ENCODE measurements at places on chromosomes 2 and 18. TPM values are rescaled to one million over a fixed set of nuclear protein-coding genes. Genes with fewer than 3 reads are reported as not detected.

Gene CREG2
- not detected for total RNA-seq

Gene UGT1A8
- not detected for total RNA-seq

GRCh38 chr2:61943251-61943650 lies 37.8 kb downstream of the COMMD1 start:
- peak; percentile 12 for DNase-seq

DNA sequence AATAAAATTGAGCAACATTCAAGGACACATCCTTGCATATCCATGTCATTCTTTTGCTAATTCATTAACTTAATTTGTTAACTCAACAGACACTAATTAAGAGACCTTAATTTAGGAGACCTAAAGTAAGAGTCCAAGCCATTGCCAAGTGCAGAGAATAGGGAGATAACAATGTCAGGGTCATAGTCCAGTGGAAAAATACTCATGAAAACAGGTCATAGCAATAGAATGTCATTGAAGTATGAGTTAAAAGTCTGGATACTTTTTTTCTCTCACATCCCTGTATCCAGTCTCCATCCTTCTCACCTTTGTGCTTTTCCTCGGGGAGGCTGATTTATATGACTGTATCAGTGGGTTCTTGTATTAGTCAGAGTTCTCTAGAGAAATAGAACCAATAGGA lies 26.6 kb upstream of the DPP4 start:
- no peak for DNase-seq

DNA sequence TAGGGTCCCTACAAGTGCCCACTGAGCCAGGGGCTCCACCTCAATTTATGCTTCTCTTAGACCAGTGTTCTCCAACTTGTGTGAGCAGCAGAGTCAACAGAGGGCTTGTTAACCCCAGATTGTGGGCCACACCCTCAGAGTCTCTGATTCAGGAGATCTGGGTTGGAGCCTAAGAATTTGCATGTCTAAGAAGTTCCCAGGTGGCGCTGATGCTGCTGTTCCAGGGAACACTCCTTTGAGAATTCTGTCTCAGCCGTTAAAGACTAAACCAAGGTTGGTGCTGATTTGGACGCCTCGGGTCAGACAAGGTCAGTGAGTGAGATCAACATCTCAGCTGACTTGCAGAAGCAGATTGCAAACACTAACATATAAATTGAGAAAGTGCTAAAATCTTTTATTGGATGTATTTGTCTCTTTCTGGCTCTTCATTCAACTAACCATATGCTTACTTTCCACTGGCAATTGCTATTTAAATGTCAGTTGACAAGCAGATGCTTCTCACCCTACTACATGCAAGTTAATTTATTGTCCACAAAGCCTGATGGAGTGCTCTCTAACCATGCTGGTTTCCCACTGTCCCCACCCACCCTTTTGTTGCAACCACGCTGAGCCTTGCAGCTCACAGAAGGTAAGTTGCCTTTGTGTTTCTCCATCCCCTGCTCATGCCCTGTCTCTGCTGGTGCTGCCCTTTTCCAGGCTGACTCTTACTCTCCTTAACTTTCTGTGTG lies 31.5 kb downstream of the LYPD1 start:
- no peak for DNase-seq

Gene RIT2
- not detected for total RNA-seq

DNA sequence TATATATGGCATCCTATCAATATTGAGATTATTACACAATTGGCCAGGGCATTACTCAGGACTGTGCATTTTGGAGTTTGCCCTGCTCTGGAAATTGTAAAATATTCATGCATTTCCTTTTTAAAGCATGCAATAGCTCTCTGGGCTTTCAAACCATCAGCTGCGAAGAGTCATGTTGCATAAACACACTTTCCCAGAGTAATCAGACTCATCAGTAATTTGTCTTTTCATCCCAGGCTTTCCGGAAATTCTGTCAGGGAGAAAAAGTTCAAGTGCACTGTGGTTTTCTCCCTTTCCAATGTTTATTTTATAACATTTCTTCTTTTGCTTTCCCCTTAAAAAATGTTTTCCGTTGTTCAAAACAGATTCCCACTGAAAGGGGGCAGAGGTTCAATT lies 38.9 kb upstream of the FHL2 start:
- no peak for DNase-seq

GRCh38 chr2:212124598-212124997 lies 414.0 kb downstream of the ERBB4 start:
- DNase-seq: no peak

DNA sequence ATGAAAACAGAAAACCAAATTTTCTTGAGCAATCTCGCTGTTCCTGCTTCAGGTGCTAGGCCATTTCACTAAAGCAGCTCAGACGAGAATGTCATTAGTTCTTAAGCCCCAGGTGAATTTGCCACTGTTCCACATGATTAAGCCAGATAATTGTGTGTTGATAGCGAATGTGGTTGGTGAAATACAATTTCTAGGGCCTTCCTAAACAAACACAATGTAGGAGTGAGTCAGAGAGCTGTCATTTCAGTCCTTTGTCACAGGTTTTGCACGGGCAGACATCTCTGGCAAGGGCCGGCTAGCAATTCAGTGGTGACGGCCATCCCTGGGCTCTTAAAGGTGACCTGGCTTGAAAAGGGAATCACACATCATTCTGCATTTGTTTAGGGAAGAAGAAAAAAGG lies 170.7 kb downstream of the TMEM182 start:
- DNase-seq: no peak

Gene EGR4
- total RNA-seq: 0.11 TPM

GRCh38 chr2:145592361-145592760 lies 1072.4 kb upstream of the ZEB2 start:
- DNase-seq: no peak

DNA sequence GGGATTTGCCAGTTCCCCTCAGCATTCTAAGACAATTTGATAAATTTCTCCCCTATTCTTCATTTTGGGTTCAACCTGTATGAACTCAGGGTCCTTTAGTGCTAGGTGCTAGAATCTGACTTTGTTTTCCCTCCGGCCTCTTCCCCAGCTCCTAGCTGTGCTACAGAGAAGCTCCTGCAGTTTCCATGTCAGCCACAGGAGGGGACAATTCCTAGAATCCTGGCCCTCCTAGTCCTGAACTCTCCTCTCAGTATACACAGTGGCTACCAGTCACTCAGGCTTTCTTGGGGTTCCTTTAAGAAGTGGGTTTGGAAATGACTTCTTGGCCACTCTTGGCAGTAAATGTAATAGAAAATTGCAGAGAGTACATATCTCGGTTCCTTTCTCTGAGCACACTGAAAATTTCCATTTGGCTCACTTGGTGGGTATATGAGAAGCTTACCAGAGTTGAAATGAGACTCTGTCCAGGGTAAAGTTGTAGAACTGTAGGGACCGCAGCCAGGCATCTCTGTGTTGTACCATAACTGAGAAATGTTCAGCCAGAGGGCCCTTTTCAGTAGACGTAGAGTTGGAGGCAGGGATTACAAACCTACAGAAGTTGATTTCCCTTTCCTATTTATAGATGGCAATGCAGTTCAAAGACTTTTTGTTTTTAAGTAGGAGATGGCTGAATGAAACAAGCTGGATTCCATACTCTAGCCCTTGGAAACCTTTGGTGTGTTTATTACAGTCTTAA lies 5.0 kb upstream of the CHST10 start:
- DNase-seq: no peak

GRCh38 chr18:36130039-36130831 lies 536 bp downstream of the ELP2 start:
- DNase-seq: no peak

DNA sequence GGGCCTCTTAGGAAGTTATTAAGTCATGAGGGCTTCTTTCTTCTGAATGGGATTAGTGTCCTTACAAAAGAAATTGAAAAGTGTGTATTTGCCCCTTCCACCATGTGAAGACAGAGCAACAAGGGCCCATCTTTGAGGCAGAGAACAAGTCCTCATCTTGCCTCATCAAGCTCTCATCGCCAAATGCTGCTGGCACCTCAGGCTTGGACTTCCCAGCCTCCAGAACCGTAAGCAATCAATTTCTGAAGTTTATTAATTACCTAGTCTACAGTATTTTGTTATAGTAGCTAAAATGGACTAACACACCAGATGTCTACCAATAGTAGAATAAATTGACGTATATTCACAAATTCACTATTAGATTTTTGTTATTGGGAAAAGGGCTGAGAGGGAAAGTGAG lies 74.6 kb downstream of the CCDC148 start:
- DNase-seq: no peak

- peak; percentile 37 for DNase-seq
Measured at GRCh38 chr2:36277146-36277808, 78.3 kb upstream of the CRIM1 start.

DNA sequence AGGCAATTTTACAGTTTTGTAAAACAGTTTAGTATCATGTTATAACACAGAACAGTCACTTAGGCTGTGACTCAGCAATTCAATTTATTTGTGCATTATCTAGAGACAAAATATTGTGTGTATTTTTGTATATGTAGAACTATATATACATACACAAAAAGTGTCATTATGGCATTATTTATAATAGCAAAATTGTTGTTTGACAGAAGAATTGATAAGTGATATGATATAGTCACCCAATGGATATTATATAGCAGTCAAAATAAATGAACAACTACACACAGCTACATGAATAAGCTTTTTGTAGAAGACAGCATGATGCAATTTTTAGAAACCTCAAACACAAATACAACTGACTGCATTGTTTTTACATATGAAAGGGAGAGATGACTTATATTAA lies 334.0 kb downstream of the TRIB2 start:
- DNase-seq: no peak

- no peak for DNase-seq
Measured at GRCh38 chr2:111091811-111092211, 28.9 kb upstream of the BCL2L11 start.

- DNase-seq: no peak
Measured at GRCh38 chr2:186853951-186854350, 5.0 kb upstream of the ZSWIM2 start.

GRCh38 chr2:187408926-187409325 lies 39.1 kb downstream of the CALCRL start:
- DNase-seq: no peak

DNA sequence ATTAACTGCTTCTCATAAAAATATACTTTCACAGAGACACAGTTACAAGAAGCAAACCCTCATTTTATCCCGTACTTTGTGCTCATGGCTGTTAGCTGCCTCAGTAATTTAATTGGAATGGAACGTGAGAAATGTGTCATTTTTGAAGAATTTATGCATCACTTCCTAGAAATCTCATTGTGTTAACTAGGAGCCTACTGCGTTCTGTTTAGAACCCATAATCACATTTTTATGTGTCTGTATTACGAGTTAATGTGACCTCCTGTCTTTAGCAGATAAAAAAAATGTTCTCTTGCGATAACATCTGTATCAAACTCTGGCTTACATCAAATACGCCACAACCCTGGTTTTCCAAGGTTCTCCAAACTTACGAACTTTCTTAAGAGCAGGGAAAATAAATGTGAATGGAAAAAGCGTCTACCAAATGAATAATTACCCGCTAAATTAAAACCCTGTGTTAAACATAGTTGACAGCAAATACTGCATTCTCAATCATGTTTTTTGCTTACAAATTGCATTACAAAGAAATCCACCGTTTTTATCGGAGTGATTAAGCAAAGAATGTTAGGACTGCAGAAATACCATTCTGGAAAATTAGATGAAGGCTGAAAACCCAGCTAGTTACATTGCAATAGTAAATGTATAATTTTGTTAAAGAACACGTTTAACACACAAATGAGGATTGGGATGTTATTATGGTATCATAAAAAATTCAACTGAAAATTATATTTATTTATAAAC lies 12.1 kb upstream of the GBX2 start:
- no peak for DNase-seq

DNA sequence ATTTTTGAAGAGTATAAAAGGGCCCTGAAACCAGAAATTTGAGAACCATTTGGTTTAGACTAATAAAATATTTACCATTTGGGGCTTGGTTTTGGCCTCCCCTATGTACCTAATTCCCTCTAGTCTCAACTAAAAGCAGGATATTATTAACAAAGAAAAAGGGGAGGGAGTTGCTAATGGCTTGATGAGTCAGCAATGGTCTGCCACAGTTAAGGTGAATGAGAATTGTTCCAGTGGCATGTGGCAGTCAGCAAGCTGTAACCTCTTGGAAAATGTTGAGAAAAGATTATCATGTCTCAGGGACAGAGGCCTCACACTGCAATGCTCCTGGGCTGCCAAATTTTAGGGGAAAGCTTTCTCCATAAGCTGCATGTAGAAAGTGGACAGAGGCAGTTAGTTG lies 20.1 kb upstream of the SLC39A10 start:
- no peak for DNase-seq

Gene ATL2
- total RNA-seq: 54.5 TPM

DNA sequence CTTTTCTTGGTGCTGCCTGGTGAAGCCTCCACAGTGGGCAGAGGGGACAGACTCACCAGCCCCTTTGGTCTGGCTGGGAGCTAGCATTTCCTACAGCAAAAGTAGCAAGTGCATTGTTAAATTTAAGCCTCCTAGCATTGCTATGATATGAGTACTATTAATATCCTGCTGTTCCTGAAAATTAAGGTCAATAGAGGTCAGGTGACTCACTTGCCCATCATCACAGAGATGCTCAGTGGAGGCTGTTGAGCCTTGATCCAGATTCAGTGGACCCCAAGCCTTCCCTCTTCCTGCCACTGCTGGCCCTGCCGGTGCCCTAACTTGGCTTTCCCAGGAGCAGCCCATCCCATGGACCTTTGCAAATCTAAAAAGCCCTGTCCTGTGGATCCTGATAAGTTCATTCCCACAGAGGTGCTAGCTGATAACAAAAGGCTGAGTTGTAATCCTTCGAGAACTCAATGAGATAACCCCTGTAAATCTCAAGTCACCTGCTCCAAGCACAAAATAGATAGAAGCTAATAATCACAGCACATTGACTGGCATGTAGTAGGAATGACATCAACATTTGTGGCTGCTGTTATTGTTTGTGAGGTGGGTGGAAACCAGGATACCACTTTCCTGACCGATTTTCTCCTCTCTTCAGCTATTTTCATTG lies 84.4 kb downstream of the THNSL2 start:
- DNase-seq: no peak

DNA sequence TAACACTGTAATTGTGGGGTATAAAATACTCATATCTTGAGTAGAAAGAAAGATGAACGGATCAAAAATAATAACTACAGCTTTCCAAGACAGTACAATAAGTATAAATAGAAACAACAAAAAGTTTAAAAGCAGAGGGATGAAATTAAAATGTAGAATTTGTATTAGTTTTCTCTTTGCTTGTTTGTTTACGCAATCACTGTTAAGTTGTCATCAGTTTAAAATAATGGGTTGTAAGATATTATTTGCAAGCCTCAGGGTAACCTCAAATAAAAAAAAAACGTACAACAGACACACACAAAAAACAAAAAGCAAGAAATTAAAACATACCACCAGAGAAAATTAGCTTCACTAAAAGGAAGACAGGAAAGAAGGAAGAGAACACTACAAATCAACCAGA lies 18.0 kb upstream of the ABCB11 start:
- no peak for DNase-seq

GRCh38 chr18:36411745-36412168 lies 114.2 kb downstream of the FHOD3 start:
- DNase-seq: peak; percentile 7

All from activated CD8-positive, alpha-beta T cell treated with anti-CD3 and anti-CD28 coated beads for 36 hours (primary cell).